ENCODE measurements at places on chromosomes 16 and 17.
A peak's percentile ranks its signal among the peaks of the same experiment; 100 is the strongest.

- no peak for DNase-seq
Observed at GRCh38 chr16:79158337-79158736, 442.2 kb downstream of the MAF start.

DNA sequence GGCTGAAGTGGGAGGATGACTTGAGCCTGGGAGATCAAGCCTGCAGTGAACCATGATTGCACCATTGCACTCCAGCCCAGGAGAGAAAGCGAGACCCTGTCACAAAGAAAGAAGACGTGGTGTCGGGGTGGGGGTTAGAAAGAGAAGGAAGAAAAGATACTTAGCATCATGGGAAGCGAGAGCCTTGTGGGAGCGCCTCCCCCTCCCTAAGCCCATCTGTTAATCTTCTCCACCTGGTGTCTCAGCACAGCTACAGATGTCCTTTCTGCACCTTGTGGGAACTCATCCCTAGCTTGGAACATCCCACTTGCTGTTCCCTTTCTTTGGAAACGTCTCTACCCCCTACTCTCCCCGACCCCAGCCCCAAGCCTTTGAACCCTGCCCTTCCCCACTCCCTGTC lies 6.0 kb downstream of the ZNF688 start:
- no peak for DNase-seq

GRCh38 chr17:74536890-74537289 lies 5.6 kb upstream of the CD300LB start:
- no peak for DNase-seq

DNA sequence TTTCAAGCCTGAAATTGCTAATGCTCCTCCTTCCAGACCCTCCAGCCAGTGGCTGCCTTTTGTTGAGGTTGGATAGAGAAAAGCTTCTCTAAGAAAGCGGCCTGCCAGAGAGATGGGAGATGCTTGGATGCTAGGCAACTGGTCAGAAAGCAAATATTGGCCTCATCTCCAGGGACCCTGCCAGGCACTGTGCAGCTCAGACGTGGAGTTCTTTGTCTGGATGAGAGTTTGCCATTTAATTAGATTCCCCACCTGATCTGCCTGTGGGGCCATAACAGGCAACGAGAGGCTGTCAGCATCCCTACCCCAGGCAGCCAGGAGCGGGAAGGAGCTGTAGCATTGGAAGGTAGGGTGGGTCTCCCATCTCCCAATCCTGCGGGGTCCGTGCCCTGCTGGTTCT lies 52.7 kb downstream of the ASIC2 start:
- DNase-seq = no peak

- peak; percentile 66 for DNase-seq
Observed at GRCh38 chr17:76736349-76737081, 616 bp downstream of the SRSF2 start.

GRCh38 chr16:51637770-51638094 lies 486.7 kb upstream of the SALL1 start:
- DNase-seq = no peak

- no peak for DNase-seq
Observed at GRCh38 chr16:19517424-19518089, 4.3 kb downstream of the GDE1 start.

DNA sequence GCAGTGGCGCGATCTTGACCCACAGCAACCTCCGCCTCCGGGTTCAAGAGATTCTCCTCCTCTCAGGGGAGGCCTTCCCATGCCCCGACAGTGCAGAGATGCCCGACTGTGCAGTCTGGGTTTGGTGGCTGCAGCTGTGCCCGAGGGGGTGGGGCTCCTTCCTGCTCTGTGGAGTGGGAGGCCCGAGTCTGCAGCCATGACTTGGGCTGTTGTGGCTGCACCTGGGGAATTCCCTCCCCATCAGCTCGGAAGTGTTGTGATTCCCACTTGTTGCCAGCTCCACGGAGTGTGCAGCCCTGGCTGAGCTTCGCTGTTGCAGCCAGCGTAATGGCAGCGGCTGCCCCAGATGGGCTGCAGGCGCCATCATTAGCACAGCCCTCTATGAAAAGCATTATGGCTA lies 66.4 kb upstream of the SMIM36 start:
- DNase-seq = peak; percentile 30

GRCh38 chr17:66369830-66370229 lies 67.4 kb downstream of the PRKCA start:
- DNase-seq = no peak

GRCh38 chr17:80457236-80457856 lies 19.1 kb downstream of the NPTX1 start:
- no peak for DNase-seq

- DNase-seq = no peak
Observed at GRCh38 chr17:81294512-81295030, 536 bp downstream of the SLC38A10 start.

DNA sequence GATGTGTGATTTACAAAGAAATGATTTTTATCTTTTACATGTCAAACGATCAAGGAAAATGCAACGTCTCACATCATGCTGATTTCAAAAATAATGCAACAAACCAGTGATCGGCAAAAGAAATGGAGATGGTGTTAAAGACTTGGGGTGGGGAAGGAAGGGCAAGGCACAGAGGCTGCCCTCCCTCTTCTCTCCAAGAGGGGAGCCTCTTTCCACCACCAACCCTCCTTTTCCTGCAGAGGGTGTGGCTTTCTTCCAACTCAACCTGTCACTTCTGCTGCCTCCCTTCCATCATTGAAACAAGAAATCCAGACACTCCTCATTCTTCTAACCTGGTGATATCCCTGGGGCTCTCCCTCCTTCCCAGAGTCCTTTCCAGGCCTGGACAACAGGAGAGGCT lies 320.8 kb downstream of the SLC39A11 start:
- DNase-seq = no peak

GRCh38 chr16:4261557-4262172 lies 11.2 kb downstream of the TFAP4 start:
- no peak for DNase-seq

DNA sequence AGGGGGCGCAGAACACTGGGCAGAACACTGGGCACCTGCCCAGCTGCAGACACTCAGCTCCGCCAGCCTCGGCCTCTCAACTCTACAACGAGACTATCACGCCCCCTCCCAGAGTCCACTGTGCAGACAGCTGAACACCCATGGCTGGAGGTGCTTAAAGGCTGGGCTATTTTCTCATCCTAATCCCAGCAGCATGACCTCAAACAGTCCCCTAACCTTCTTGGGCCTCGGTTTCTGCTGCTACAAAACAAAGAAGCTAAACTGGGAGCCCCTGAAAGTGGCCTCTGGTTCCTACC lies 27.7 kb upstream of the ZNF469 start:
- no peak for DNase-seq

- no peak for DNase-seq
Observed at GRCh38 chr16:23518435-23518891, 8.2 kb upstream of the GGA2 start.

- DNase-seq = no peak
Observed at GRCh38 chr17:46097497-46097896, 95.7 kb downstream of the KANSL1 start.
